Mammary epithelial cell (primary cell): ENCODE measurements at places on chromosomes 6 and 20.

GRCh38 chr6:10174761-10175160 is 240.1 kb downstream of the TFAP2A start:
- DNase-seq, result no peak

DNA sequence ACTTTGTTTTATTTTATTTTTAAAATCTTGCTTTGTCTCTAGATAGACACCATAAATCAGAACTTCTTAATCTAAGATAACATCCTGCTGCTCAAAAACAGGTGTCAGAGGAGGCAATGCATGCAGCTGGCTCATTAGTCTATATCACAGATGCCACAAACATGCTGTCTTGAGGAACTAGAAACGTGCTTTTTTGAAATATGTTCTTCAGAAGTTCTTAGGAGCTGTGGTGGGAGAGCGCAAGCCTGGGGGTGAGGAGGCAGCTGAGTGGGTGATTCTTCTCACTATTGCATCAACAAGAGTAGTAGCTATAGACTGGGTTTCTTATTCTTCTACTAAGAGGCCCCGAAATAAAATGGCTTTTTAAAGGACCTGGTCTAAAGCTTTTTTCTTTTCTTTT is 23.4 kb downstream of the IL22RA2 start:
- DNase-seq, result no peak

DNA sequence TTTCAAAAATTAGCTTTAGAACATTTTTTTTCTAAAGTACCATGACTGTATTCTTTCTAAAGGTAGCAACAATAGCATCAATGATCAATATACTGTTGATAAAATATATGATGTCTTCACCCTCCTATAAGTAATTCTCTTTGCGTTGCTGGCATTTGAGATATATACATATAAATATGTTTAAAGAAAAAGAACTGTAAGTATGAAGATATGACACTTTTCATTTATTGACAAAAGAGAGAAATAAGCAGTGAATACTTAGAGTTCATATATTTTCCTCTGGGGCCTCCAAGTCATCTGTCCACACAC is 49.4 kb upstream of the SCGN start:
- DNase-seq, result no peak

DNA sequence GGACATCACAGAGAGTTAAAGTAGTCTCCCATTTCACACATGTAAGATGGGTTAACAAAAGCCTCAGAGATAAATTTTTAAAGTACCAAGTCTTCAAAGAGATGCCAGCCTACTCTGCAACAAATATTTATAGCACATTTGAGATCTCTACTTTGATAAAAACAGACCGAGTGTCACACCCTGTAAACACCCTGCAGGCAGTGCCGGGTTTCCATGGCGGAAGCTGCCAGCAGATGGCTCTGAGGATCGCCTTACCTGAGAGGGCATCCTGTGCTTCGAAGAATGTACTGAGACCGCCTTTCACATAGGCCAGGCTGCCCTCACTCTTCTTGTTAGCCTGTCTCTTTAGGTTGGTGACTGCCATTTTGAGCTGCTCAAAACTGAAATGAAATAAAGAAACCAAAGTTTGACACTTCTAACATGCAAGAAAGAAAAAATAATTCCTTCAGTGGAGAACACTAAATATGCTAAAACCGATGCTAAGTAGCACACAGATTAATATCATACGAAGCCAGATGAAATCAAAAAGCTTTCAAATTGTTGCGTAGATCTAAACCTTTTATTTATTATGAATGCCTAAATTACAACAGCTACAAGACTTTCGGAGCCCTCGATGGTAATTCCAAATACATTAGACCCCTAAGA is 39.3 kb downstream of the HUS1B start:
- DNase-seq, result no peak

- DNase-seq, result no peak
Observed at GRCh38 chr6:108711826-108712225, 136.4 kb upstream of the ARMC2 start.

GRCh38 chr6:72102561-72102960 is 216.2 kb downstream of the RIMS1 start:
- no peak for DNase-seq

DNA sequence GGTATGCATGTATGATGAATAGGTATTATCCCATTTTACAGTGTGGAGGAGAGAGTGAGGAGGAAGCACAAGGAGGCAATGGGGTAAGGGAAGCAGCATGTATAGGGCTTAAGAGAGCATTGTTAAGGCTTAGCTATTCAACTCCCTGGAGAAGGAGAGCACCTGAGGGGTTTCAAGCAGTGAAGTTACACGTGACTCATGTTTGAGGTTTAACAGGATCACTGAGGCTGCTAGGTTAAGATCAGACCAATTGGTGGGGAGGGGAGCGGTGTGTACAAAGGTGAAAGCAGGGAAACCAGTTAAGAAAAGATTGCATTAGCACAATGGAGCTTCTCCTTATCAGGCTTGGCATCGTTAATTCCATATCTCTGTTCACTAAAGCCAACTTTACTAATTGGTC is 64.4 kb upstream of the NHSL1 start:
- peak; percentile 54 for DNase-seq

DNA sequence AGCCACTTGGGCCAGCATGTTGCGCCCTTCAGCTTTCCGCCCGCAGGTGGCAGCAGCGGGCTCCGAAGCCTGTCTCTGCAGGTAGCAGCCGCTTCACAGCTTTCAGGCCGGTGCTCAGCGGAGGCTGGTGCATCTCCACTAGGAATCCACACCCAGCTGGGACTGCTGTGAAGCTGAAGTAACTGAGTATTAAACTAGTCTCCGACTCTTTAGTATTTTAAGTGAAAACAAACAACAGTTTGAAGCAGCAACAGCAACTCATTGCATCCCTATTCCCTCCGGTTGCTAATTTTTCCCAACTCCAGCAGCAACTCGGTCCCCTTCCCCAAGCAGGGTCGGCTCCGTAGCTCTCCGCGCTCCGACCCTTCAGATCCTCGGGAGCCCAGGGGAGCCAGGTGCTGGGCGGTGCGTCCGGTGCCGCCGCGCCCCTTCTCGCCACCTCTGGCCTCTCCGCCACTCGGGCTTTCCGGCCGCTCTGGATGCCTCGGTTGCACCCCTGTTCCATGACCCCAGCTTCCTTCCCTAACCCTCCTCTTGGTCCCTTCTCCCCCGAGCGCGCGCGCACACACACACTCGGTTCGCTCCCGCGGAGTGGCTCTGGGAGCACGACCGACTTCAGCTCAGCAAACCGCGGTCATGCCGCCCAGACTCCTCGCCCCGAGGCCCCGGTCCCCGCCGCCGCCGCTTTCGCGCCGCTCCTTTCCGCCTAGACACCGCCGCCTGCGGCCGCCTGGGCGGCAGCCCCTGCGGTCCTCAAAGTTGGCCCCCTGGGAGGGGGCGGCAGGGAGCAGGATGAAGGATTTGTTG is 765 bp upstream of the NKAIN2 start:
- DNase-seq, result peak; percentile 75

DNA sequence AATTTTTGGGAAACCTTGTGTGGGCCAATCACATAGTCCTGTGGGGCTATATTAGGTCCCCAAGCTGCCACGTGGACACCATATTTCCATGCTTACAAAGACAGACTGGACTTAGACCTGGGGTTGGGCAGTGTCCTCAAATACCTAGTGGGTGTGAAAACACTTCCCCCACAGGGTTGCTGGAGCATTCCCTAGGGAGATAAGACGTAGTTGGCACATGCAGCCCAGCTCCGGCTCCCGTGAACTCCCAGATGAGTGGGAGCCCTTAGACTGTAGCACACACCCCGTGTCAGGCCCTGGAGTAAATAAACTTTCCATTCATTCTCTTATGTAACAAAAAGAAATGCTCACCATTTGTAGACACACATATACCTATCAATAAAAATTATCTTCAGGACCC is 14.2 kb downstream of the KCNG1 start:
- no peak for DNase-seq

GRCh38 chr6:38065734-38066305 is 246.3 kb downstream of the ZFAND3 start:
- no peak for DNase-seq

DNA sequence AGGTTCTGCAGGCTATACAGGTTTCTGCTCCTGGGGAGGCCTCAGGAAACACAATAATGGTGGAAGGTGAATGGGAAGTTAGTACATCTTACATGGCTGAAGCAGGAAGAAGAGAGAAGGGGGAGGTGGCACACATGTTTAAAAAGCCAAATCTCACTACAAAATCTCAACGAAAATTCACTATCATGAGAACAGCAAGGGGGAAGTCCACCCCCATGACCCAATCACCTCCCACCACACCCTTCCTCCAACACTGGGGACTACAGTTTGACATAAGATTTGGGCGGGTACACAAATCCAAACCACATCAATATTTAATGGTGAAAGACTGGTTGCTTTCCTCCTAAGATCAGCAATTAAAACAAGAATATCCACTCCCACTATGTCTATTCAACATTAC is 13.8 kb upstream of the POLR1H start:
- DNase-seq, result no peak

DNA sequence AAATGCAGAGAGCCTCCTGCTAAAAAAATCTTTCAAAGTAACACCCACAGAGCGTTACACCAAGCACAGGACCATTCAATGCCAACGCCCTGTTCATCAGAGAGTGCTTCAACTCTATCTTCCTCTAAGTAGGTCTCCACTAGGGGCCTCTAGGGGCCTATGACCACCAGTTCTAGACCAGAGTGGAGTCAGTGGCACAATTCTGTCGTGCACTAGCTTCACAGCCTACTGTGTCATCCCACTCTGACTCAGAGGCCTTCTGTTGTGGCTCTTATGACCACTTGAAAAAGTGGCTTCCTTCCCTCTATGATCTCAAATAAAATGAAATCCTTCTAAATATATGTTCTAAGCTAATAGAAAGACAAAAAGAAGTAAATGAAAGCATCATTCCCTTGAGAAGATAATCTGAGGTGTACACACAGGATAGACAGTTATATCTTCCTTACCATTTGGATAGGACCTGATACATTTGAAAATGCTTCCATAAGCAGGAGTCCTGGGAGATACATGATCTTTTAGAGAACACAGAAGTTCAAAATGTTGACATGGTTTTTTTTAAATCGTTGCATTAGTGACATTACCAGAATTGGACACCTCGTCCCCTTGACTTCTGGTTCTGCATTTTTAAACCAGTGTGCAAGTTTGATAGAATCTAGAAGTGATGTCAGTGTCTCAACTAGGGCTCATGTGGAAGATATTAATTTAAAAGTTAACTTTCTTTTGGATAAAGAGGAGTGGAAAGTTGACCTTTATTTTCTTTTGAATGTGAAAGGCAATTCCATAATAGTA is 151.9 kb downstream of the SH3BGRL2 start:
- no peak for DNase-seq

GRCh38 chr20:5072756-5073659 is 46.8 kb downstream of the PCNA start:
- peak; percentile 91 for DNase-seq

- DNase-seq, result no peak
Observed at GRCh38 chr6:129701721-129702455, 8.1 kb downstream of the ARHGAP18 start.

DNA sequence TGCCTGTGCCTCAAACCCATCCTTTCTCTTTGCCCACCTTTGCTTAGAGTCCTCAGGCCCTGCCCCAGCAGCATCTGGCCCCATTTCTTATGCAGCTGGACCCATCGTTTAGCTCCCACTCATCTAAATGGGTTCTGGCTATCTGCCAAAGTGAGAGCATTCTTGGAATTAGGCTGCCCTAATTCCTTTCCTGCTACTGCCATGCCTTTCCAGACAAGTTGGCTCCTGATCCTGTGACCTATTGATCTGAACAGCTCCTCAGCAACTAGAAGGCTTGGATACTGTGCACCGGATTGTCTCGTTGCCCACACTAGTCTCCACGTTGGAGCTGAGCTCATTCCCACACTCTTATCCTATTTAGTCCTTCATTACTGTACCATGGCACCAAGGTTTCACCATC is 22.9 kb downstream of the DZANK1 start:
- no peak for DNase-seq

GRCh38 chr6:51019806-51020205 is 201.1 kb downstream of the TFAP2B start:
- DNase-seq, result no peak

DNA sequence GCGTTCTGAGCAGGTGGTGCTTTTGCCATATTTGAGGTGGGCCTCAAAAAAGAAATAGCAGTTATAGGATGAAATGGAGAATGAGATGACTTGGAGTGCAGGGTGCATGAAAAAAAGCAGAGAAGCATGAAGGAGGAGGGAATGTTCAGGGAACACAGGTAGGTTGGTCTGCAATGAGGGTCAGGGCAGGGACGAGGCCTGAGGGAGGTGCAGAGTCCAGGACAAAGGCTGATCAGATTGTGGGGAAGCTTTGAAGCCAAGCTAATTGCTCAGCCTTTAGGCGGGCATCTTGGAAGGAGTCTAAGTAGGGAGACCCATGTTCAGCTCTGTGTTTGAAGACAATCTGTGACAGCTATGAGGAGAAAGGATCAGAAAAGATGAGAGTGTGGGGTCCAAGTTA is 12.0 kb downstream of the TRAM2 start:
- no peak for DNase-seq

DNA sequence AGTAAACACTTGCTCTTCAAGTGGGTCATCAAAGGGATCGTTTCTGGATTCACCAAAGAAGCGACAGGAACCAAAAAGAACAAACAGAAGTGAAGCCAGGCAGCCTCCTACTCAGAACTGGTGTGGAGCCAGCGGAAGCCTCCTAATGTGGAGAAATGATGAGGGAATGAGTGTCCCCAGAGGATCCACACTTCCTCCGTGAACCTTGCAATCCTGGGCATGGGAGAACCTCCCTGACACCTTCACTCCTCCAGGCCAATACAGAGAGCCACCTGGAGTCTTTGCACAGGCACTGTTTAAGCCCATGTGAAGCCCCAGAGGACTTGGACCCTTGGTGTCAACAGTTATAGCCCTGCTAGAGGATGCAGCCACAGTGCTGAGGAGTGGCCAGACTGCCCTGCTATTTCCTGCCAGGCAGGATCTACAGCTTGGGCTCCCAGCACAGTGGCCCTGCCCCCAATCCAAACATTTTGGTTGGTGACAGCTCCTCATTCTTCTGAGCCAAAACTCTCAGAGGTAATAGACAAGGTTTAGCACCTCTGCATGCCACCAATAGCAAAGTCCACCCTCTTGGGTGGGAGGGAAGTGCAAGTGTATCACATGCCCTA is 23.2 kb upstream of the SERINC1 start:
- DNase-seq, result no peak

GRCh38 chr20:24669701-24670100 is 200.3 kb downstream of the SYNDIG1 start:
- no peak for DNase-seq

GRCh38 chr20:51536116-51537069 is 6.1 kb downstream of the NFATC2 start:
- DNase-seq, result no peak

GRCh38 chr20:33839591-33839990 is 28.4 kb downstream of the CHMP4B start:
- DNase-seq, result no peak

DNA sequence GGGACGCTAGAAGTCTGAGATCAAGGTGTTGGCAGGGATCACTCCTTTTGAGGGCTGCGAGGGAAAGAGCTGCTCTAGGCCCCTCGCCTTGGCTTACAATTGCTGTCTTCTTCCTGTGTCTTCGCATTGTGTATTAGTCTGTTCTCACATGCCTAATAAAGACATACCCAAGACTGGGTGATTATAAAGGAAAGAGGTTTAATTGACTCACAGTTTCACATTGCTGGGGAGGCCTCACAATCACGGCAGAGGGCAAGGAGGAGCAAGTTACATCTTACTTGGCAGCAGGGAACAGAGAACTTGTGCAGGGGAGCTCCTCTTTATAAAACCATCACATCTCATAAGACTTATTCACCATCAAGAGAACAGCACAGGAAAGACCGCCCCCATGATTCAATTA is 102.5 kb upstream of the ASF1A start:
- no peak for DNase-seq

GRCh38 chr20:49288250-49288751 is 10.4 kb upstream of the ZNFX1 start:
- DNase-seq, result no peak
